ENCODE measurements at places on chromosomes 11 and 22. TPM values are rescaled to one million over a fixed set of nuclear protein-coding genes. Genes with fewer than 3 reads are reported as not detected.
A peak's percentile ranks its signal among the peaks of the same experiment; 100 is the strongest.

DNA sequence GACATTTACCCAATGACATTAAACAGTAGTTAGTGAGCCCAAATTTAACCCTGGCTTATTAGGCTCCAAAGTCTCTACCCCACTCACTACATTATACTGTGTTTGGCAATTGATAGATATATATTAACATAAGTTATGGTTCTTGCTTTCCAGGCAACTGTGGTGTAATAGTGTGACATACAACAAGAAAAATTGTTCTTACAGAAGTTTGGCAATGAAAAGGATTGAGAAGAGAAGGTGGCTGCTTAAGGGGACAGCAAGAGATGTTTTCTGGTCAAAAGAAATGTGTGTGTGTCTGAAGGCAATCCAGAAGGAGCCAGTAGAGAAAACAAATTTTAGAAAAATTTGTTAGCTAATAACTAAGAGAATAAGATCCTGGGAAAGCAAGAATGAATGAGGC lies 132.4 kb downstream of the SWAP70 start:
- DNase-seq = no peak

DNA sequence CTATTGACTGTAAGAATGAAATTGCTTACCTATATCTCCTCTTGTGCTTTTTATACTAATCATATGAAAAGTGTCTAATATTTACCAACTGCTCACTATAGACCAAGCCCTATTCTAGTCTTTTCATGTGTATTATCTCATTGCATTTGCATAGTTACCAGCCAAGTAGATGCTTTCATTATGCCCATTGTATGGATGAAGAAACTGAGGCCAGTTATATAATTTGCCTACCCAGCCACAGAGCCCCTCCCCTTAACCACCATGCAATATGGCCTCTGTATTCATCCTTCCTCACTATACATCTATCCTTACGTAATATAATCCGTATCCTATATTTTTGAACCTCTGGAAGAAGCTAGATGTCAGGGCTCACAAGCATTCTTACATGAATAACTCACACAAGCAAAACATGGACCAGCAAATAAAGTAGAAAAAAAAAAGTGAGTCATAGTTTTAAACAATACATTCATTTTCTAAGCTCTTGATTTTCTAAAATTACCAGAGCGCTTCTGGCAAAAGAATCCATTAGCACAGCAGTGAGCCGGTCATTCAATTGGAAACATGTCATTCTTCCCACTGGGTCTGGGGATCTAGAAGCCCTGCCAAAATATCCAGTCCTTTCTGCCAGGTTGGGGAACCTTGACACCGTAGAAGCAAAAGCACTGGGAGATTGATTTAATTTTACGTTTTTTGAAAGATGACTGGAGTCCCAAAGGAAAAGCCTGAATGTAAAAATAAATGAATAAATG lies 80.0 kb downstream of the C11orf91 start:
- DNase-seq = no peak

GRCh38 chr11:80837051-80837450 lies 1396.2 kb upstream of the TENM4 start:
- no peak for DNase-seq

RIMBP3C gene
- not detected for total RNA-seq

DNA sequence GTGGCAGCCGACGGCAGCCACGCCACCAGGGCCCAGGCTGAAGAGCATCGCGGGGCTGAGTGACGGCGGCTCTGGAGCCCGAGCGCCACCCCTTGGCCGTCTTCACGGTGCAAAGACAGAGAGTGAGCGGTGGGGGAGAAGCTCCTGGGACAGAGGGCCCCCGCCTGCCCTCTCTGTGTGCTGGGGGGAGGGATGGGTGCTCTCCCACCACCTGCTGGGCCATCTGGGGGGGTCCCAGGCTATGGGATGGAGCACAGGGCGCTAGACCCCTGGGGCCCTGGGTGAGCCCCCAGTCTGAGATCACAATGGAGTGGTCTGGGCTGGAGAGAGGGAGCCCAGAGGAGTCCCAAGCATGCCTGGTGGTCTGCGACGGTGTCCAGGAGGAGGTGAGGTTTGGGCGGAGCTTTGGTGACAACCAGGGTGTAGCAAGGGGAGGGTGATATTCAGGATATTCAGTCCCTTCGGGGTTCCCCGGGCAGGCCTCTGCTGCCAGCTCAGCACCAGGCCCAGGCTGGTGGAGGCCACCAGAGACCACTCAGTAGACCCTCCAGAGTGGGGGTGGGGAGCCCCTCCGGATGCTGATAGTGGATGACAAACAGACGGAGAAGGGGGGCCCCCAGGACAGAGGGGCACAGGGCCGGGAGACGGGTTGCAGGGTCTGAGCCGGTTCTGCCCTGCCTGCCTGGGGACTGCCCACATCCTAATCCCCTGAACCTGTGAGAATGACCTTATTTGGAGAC lies 78.1 kb upstream of the PRR5 start:
- DNase-seq = no peak

GRCh38 chr11:44978274-44978960 lies 27.7 kb upstream of the TP53I11 start:
- DNase-seq = no peak

RGL4 gene
- total RNA-seq = not detected

P4HA3 gene
- not detected for total RNA-seq

DNA sequence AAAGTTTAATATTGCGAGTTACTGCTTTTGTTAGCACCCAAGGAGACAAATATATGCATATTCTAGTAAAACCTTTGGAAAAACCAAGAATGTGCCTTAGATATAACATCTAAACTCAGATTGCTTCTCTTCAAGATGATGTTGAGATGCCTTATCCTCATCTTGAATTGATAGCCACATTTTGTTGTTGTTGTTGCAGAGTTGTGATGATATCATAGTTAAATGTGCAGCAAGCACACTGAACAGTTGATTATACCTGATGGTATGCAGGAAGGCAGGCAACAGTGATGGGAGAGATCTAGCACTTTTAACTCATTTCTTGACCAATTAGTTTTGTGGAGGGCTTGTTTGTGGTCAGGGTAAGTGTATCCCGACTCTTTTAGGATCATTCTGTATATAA lies 48.0 kb downstream of the KDM2A start:
- DNase-seq = no peak

VSIG2 gene
- total RNA-seq = not detected

TPST2 gene
- 26.8 TPM for total RNA-seq

TUB gene
- 0.18 TPM for total RNA-seq

NNMT gene
- 253 TPM for total RNA-seq

EIF4ENIF1 gene
- 22.2 TPM for total RNA-seq

DNA sequence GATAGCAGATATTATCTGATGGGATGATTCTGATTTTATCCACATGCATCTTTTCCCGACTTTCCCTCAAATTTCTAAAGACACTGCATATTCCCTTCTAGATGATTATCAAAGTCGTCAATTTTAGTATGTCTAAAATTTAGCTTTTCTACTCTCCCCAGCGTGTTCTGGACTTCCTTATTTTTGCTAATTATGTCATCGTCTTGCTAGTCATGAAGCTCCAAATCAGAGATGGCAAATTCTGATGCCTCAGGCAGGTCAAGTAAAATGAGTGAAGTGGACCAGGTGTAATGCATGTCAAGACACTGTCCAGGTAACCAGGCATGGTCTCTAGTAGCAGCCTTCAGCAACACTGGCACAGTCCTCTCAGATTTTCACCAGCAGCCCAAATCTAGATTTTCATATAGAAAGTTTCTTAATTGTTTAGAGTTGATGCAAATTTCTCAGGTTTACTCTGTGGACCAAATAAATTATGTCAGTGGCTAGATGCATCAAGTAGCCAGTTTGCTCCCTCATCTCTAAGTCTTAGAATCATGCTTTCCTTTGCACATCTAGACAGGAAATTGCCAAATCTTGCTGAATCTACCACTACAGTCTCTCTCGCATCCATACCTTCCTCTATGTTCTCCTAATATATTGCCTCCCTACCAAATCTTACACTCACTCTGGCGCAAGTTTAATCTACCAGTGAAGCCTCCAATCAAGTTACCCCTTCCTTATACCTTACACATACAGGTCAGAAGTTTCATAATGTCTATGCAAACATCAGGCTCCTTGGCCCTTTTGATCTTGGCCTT lies 10.6 kb downstream of the HSD17B12 start:
- no peak for DNase-seq

- peak; percentile 15 for DNase-seq
Measured at GRCh38 chr22:29855611-29856181, 17.6 kb upstream of the ASCC2 start.

OR10A2 gene
- total RNA-seq = not detected

SLC17A6 gene
- total RNA-seq = not detected

BEST1 gene
- total RNA-seq = 1.2 TPM

TEX12 gene
- total RNA-seq = not detected

GRCh38 chr11:94194712-94195111 lies 66.1 kb downstream of the PANX1 start:
- no peak for DNase-seq

UCP2 gene
- total RNA-seq = 180 TPM

DNA sequence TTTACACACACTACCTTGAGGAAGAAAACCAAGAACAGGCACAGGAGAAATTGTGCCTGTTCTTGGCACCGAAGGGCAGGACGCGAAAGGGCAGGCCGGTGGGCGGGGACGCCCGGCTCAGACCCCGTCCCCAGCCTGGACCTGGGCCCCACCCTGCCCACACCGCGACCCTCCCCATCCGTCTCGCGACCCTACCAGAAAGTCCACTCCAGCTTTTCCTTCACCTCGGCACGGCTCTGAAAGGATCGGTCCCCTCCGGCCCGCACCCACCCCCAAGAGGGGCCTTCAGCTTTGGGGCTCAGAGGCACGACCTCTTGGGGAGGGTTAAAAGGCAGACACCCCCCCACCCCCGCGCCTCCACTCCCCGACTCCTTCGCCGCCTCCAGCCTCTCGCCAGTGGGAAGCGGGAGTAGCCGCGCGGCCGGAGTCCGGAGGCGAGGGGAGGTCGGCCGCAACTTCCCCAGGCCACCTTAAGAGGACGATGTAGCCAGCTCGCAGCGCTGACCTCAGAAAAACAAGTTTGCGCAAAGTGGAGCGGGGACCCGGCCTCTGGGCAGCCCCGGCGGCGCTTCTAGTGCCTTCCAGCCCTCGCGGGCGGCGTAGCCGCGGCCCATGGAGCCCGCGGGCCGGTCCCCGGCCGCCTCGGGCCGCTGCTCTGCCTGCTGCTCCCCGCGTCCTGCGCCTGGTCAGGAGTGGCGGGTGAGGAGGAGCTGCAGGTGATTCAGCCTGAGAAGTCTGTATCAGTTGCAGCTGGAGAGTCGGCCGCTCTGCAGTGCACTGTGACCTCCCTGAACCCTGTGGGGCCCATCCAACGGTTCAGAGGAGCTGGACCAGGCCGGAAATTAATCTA lies 4.4 kb downstream of the SEC14L6 start:
- no peak for DNase-seq

AIFM3 gene
- total RNA-seq = 11.8 TPM

DNA sequence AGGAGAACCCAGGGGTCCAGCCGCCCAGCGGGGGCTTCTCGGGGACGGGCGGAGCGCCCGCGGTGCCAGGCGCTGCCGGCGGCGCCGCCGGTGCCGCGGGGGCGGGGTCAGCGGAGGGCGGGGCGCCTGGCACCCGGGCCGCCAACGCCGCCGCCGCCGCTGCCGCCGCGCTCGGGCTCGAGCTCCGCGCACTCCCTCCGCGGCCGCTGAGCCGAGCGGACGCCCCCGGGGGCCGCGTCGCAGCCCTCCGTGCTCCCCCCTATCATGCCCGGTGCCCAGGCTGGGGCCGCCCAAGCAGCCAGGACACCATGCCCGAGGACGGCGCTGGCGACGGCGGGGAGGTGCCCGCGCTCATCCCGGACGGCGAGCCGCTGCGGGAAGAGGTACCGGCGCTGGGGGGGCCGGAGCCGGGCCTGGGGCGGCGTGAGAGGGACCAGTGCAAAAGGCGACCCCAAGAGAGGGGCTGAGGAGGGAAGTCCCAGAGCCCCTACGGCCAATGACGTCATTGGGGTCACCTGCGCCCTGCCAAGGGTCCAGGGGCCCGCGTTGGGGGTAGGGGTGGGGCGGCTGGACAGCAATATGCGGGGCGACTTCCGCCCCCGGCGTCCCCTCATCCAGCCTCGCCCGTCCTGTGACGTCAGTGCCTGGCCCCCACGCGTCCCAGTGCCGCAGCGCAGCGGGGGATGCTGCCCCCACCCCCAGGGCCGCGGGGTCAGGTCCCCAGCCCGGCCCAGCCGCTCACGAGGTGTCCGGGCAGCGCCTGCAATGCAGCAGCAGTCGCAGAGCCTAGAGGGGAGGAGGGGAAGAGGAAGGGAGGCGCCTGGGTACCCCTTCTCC lies at the start of gene TMEM151A:
Gene TMEM151A, plus strand, starts transcription at position 189 of the 837 bp plus-strand sequence. Its CDS starts 120 bp downstream, at position 309.
- no peak for DNase-seq

- DNase-seq = no peak
Measured at GRCh38 chr11:43941257-43941994, 1.0 kb upstream of the C11orf96 start.

DNA sequence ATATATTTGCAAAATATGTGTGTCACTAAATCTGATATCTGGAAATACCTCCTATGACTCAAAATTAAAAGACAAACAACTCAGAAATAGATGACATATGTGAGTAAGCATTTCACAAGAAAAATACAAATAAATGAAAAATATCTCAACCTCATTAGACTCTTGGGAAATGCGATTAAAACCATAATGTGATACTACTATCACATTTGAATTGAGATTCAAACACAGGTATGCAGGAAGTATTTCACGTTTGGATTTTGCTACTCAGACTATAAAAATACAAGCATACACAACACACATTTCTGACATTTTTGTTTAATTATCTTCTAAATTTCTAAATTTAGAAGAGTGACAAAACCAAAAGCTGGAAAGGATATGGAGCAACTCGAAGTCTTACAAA lies 811.9 kb upstream of the LRRC4C start:
- no peak for DNase-seq

GGT5 gene
- 11.6 TPM for total RNA-seq

NF2 gene
- 32.4 TPM for total RNA-seq

GRCh38 chr11:6202041-6202440 lies 3.0 kb downstream of the OR52W1 start:
- DNase-seq = no peak

DNA sequence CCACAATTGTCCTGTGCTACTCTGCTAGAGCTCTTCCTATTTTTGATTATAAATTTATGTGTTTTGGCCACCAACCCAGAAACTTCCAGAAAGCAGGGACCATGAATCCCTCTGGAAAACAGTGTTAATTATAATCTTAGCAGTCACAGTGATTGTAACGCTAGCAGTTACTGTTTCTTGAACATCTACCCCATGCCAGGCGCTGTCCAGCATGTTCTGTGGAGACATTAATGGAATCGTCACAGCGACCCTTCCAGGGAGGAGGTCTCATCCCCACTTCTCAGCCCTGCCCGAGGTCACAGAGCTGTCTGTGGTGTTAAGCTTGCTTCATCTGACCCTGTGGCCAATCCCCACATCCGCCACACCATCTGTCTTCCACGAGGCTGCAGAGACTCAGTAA lies 13.9 kb upstream of the PNPLA5 start:
- no peak for DNase-seq
